ENCODE measurements at places on chromosomes 11 and 22. TPM values are rescaled to one million over a fixed set of nuclear protein-coding genes. Genes with fewer than 3 reads are reported as not detected.

The LDHAL6A gene
- not detected for total RNA-seq

The OR2AG2 gene
- total RNA-seq: not detected

The TTLL12 gene
- total RNA-seq: 24.4 TPM

The GGTLC3 gene
- total RNA-seq: not detected

The MS4A3 gene
- total RNA-seq: not detected

The DERL3 gene
- 0.43 TPM for total RNA-seq

The STX3 gene
- total RNA-seq: 26.7 TPM

The LUZP2 gene
- not detected for total RNA-seq

The OR4A16 gene
- total RNA-seq: not detected

The EFCAB6 gene
- 0.36 TPM for total RNA-seq

The APOL5 gene
- not detected for total RNA-seq

The SLC25A18 gene
- total RNA-seq: not detected

The PRR33 gene
- not detected for total RNA-seq

The CASTOR1 gene
- total RNA-seq: 4.1 TPM

The CCDC88B gene
- 12.8 TPM for total RNA-seq

The ADM gene
- total RNA-seq: 73.5 TPM

The LTO1 gene
- 34.9 TPM for total RNA-seq

The P2RY6 gene
- 9.4 TPM for total RNA-seq

The MMP13 gene
- total RNA-seq: not detected

The OR56A1 gene
- not detected for total RNA-seq

The GNG3 gene
- total RNA-seq: not detected

The SGSM1 gene
- total RNA-seq: 0.23 TPM

The ASPHD2 gene
- 1.5 TPM for total RNA-seq

The MICALL1 gene
- total RNA-seq: 18.2 TPM

The OR52I2 gene
- total RNA-seq: not detected

The MCHR1 gene
- total RNA-seq: not detected

The ARRB1 gene
- 3.6 TPM for total RNA-seq

The CARD18 gene
- not detected for total RNA-seq

The ALDH3B1 gene
- total RNA-seq: 120 TPM

The RAPSN gene
- 0.21 TPM for total RNA-seq

The CSF2RB gene
- total RNA-seq: not detected

The CASP5 gene
- not detected for total RNA-seq

The DCHS1 gene
- total RNA-seq: 0.14 TPM

The OR6A2 gene
- not detected for total RNA-seq

The PRAME gene
- total RNA-seq: 95.6 TPM

The SCGB1D2 gene
- total RNA-seq: not detected

The FAM83F gene
- not detected for total RNA-seq

The SLCO2B1 gene
- 6.3 TPM for total RNA-seq

The APOBEC3B gene
- total RNA-seq: 30.9 TPM

The OMP gene
- not detected for total RNA-seq

The MLC1 gene
- not detected for total RNA-seq

The AGBL2 gene
- 1.4 TPM for total RNA-seq

The MMP8 gene
- total RNA-seq: not detected

The CDC42EP2 gene
- 14.5 TPM for total RNA-seq

The TMX2 gene
- total RNA-seq: 175 TPM

All from A549 treated with DMSO at 1 μM for 4 hours (cell line).